ENCODE measurements at places on chromosomes 2 and 18.
A peak's percentile ranks its signal among the peaks of the same experiment; 100 is the strongest.

DNA sequence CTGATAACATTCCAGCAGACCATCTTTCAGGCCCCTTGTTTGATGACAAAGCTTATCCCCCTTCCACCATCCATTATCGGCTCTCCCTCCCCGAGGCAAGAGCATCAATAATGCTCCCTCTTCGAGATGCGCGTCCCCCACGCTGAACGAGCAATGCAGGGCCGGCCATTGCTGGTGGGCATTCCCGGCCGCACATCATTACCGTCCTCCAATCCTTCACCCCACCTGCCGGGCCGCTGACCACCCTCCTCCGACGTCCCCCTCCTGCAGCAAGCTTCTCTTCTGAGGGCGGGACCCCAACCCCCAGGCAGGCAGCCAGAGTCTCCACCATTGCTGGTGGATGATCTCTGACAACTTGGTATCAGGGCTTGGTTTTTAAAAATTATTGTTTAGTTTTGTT, 208.6 kb downstream of the SMAD2 start:
- no peak for DNase-seq

GRCh38 chr18:429030-429429, 71.5 kb downstream of the COLEC12 start:
- DNase-seq = no peak

- DNase-seq = peak; percentile 51
These were observed 92.6 kb downstream of the ACTR2 start for GRCh38 chr2:65320042-65320725.

GRCh38 chr18:68178921-68179320, 536.0 kb downstream of the TMX3 start:
- no peak for DNase-seq
